ENCODE measurements at places on chromosomes 12 and 14.

DNA sequence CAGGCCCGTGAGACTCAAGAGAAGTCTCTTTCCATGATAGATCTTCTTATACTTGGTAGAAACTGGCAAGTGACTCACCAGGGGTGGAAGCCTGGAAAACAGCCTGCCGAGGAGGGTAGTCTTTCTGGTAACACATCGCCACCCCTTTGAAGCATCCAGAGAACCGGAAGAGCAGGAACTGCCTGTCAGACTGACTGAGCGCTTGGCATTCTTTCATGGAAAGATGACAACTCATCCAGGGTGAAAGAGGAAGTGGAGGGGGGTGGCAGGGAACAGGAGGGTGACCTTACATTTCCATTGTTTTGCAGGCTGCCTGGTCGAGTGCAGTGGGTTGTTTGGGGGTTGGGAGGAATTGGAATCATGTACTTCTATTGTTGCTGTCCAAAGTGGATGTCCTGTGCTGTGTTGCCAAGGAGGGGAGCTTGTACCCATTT lies 34.5 kb downstream of the PRKCH start:
- DNase-seq = no peak

DNA sequence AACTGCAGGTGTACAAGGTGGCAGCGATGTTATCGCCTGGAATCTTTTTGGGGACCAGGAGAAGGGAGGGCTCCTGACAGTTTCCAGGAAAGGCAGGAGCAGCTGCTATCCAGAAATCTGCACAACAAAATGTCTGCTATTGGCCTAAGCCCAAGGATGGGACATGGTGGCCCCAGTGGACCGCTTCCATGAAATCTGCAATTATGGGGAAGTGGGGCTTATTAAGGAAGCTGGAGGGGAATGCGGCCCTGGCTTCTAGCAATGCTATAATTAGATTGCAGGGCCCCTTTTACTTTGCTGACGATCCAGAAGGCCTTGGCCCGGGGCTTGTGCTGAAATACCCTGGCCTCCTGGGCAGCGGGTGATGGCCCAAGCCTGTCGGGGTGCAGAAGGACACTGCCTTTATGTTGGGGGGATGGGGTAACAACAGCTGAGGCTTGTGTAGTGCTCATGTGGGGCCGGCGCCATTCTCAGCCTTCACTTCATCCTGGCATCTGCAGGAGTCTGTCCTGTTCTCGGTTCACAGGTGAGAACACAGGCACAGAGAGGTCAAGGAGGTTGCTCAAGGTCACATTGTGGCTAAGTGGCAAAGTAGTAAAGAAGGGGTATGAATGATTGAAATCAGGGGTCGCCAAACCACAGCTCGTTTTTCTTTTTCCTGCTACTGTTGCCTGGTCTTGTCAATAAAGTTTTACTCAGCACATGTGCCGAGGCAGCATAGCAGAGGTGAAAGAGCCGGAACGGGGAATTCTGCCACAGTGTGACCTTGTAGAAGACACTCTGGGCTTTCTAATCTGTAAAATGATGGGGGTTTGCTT lies 153.5 kb downstream of the RBM19 start:
- no peak for DNase-seq

DNA sequence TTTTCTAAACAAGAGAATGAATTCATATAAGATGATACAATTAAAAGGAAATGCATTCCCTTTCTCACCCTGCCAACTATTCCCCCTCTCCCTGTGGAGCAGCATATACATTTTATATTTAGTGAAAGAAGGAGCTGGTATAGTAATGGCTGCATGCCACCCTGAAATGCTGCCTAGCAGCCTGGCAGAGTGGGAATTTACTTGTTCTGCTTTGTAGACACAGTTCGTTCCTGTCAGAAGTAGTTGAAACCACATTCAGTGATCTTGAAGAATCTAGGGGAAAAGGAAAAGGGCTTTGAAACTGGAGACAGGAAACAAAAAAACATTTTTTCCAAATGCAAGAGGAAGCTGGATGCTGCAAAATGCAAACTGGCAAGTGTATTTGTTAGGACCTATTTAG lies 176.0 kb upstream of the PLEKHA5 start:
- DNase-seq = no peak

- DNase-seq = no peak
These were observed 43.5 kb upstream of the PTPRQ start for GRCh38 chr12:80400571-80400991.

GRCh38 chr12:12553208-12553785 lies 9.4 kb downstream of the DUSP16 start:
- DNase-seq = no peak

DNA sequence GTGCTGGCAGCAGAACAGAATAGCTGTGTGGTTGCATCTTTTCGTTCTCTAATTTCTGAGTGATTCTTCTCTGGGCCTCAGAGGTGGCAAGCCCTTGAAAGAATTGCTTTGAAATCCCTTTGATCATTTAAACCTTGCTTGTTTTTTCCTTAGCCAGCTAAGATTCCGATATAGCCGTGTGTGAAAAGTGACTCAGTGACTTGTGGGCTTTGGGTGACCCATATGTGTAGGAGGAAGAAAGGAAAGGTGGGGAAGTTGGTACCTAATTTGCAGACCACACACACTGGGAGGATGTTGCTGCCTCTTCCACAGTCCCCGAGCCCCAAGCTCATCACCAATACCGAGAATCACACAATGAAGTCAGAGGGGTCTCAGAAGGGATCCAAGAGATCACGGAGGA lies 18.8 kb downstream of the SLC24A4 start:
- DNase-seq = no peak

GRCh38 chr12:8507596-8507995 lies 5.7 kb upstream of the CLEC4D start:
- DNase-seq = no peak

DNA sequence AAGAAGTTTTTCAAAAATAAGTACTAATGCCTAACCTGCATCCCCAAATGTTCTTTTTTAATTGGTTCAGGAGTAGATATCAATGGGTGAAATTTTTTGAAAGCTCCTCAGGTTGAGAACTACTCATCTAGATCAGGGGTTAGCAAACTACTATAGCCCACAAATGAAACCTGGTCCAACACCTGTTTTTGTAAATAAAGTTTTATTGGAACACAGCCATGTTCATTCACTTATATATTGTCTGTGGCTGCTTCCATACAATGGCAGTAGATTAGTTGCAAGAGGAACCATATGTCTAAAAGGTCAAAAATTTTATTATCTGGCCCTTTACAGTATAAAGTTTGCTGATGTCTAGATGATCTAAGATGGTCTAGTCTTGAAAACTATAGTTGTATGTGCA lies 13.8 kb downstream of the PUS7L start:
- DNase-seq = no peak

DNA sequence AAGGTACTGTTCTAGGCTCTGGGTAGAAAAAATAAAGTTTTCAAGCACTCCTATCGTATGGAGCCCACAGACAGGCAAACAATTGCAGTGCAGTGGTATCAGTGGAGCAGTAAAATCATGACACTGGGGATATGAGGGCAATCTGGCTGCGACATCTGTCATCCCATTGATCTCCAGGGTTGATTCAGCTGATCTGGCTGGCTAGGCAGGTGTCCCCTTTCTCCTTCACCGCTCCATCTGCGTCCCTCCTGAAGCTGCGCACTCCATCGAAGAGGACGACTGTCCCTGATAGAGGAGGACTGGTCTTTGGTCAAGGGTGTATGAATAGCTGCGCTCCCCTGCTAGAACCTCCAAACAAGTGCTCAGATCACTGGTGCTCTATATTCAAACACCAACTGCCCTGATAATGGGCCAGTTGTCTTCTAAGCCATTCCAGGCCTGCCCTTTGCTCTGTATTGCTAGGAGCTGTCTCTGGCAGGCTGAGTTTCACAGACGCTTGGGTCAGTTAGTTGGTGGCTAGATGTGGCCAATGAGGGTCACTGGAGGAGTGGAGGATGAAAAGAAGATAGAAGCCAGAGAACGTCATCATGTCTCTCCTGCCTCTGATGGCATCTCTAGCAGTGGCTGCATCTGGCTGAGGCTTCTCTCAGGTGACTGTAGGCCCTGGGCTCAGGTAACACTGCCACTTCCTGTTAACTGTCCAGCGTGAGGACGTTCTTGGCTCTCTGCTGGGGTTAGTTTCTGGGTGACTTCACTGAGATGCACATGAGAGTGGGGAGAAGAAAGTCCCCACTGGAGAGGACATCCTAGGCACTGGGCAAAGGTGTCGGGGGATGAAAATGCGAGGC lies 205.0 kb upstream of the FOXN3 start:
- no peak for DNase-seq

GRCh38 chr12:34389378-34390170 lies 367.3 kb downstream of the ALG10 start:
- no peak for DNase-seq

- no peak for DNase-seq
These were observed 162.8 kb upstream of the SLC38A2 start for GRCh38 chr12:46535376-46535775.

DNA sequence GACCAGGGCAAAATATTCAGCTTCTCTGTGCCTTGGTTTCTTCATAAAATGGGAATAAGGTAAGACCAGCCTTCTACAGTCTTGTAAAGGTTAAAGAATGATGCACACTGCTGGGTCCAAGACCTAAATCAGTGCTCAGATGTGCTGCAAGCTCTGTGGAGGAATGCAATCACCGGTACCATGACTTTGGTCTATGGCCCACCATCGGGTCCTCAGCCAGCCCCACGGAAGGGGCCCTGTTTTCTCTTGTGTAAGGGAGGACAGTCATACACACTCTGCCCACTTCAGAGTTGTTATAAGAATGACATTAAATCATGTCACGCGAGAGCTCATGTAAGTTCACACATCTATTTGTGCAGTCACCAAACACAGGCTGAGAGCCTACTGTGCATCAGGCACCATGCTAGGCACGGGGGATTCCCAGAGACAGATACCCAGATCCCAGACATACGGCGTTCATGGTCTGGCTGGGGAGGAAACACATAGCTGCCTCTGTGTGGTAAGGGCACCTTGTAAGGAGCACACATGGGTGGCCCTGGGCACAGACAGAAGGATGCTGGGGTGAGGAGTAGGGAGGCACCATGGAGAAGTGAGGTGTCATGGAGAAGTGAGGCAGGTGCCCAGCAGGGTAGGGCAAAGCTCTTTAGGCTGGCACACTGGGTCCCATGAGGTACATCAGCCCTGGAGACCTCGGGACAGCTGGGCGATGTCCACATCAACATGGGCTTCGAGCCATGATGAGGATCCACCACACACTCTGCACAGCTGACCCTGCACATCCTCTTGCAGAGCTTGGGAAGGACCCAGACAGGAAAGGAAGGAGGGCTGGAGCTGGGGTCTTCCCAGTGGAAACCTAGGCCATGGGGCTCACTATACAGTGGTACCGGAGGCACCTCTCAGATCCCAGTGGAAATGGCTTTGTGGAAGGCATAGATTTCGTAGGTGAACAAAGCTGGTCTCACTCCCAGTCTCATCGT lies 190.4 kb upstream of the DIO3 start:
- DNase-seq = no peak

GRCh38 chr12:60257063-60257462 lies 661.2 kb downstream of the SLC16A7 start:
- no peak for DNase-seq

DNA sequence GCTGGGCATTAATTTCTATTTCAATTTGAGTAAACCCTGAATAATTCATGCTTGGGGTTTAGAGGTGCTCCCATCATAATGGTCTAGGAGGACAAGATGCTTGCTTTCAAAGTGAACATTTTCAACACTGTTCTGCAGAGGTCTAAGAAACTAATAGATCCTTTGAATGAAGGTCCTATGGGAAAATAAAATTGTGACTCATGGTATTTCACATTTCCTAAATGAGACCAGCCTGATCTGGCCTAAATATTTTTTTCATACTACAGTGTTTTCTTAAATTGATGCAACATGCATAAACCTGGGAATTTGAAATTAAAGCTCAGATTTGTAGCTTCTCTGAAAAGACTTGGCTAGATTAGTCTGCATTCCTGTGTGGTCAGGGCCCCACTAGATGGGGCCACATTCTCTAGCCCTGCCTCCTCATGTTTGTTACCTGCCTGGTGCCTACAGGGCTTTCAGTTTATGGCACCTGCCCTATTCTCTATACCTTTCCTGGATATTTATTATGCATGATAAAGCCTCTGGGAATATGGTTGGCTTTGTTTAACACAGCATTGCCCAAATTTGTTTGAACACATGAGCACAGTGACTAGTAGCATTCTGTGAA lies 112.7 kb downstream of the METTL25 start:
- no peak for DNase-seq

DNA sequence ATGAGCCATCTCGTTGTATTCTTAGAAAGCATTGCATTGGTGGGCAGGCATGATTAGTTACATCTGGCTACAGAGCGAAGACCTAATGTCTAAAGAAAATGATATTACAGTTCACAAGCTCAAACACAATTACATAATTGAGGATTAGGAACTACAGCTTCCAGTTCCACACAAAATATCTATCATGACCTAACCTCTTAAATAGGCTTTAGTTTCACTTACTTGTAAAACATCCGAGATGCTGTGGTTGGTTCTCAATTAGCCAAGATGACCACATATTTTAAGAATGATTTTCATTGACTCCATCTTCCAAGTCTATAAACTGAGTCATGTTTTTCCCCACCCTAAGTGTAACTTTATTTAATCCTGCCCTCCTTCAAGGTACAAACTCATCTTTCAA lies 69.5 kb downstream of the LRIG3 start:
- DNase-seq = no peak

GRCh38 chr12:46402451-46402850 lies 29.9 kb upstream of the SLC38A2 start:
- DNase-seq = no peak

DNA sequence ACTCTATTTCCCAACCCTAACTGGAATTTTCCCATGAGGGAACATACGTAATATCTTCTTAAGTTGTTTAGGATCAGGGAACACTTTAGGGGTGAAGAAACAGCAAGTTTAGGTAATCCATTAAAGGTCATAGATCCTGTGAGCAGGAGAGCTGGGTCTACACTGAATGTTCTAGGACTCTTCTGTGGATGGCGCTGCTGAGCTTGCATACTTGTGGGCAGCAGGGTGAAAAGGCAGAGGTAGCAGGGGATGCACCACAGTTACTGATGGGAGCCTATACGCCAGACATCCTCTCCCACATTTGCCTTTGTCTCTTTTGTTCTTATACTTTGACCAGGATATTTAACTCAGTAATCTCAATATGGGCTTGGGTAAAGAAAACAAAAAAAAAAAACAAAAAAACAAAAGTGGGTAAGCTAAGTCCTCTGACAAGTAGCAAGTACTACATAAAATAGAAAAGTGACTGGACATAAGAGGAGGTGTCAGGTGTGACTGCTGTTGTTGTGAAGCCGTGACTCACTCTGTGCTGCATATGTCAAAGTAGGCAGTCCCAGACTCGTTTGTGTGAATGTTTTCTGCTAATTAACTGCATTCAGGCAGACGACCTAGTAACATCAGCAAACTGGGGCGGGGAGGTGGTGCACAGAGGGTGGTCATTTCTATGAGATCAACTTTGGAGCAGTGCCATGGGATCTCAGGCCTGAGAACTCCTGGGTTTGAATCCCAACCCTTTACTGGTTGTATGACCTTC lies 31.6 kb downstream of the NEUROD4 start:
- no peak for DNase-seq

Data from D721Med (cell line).